ENCODE measurements at places on chromosomes 5 and 9.

- no peak for DNase-seq
These were observed 1.4 kb upstream of the SNX18 start for GRCh38 chr5:54516051-54516655.

GRCh38 chr5:91020065-91020800 lies 362.9 kb downstream of the ARRDC3 start:
- DNase-seq: no peak

DNA sequence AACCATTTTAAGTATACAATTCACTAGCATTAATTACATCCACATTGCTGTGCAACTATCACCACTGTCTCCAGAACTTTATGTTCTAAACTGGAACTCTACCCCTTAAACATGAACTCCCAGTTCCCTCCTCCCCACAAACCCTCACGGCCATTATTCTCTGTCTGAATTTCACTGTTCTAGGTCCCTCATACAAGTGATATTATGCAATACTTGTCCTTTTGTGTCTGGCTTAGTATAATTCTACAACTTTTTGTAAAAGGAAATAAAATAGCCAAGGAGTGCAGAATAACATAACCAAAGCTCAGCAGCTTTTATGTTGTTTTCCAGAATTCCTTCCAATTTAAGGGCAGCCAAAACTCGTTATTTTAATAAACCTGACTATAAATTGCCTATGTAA lies 53.2 kb downstream of the NAA35 start:
- DNase-seq: no peak

GRCh38 chr9:130143279-130143893 lies 28.8 kb upstream of the NCS1 start:
- DNase-seq: no peak

GRCh38 chr5:91730026-91730425 lies 346.9 kb upstream of the ARRDC3 start:
- DNase-seq: no peak

DNA sequence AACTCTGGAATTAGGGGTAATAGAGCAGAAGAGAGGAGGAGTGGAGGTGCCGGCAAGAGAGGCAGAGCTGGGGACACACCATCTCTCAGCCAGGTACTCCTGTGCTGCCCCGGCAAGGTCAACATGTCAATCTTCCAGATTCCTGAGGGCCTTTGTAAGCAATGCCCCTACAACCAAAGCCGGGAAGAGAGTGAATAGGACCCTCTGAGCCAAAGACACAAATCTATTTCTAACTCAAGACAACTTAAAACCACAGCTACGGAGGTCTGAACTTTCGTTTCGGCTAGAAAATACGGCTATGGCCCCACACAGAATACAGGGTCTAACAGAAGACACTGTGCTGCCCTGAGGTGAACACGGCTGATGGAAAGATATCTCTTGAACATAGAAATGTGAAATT lies 66.6 kb downstream of the SERINC5 start:
- DNase-seq: no peak

- DNase-seq: no peak
These were observed 38.6 kb downstream of the SH3RF2 start for GRCh38 chr5:145975001-145975360.

DNA sequence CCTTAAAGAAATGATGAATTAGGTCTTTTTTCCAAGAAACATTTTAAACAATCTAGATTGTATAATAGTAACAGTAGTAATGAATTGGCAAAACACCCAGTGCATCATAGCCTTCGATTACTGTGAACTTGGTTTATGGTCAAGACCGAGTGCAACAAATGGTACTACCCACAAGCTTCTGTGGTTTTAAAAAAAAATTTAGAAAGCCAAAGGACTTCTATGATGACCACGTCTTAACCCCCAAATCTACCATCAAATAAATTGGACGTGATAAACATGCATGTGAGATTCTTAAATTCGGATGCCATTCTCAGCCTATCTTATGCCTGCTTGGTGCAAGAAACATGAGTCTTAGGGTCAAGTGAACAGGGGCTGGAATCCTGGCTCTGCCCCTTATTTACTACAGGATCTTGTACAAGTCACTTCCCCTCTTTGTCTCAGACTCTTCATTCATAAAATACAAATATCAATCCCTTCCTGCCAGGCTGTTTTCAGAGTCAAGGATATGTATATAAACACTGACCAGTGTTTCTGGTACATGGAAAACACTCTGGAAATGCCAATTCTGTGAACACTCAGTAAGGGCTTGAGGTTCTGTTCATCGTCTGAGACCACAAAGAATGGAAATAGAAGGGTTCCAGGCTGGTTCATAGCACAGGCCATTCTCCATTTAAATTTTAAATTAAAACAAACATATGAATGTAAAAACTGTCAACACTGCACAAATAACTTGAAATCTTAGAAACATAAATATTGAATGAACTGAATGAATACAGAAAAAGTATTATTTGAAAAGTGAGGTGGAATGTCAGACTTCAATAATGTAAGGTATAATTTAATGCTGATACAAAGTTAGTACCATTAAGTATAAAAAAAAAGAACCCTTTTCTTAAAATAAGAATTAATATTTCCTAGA lies 107.8 kb downstream of the NR6A1 start:
- no peak for DNase-seq

DNA sequence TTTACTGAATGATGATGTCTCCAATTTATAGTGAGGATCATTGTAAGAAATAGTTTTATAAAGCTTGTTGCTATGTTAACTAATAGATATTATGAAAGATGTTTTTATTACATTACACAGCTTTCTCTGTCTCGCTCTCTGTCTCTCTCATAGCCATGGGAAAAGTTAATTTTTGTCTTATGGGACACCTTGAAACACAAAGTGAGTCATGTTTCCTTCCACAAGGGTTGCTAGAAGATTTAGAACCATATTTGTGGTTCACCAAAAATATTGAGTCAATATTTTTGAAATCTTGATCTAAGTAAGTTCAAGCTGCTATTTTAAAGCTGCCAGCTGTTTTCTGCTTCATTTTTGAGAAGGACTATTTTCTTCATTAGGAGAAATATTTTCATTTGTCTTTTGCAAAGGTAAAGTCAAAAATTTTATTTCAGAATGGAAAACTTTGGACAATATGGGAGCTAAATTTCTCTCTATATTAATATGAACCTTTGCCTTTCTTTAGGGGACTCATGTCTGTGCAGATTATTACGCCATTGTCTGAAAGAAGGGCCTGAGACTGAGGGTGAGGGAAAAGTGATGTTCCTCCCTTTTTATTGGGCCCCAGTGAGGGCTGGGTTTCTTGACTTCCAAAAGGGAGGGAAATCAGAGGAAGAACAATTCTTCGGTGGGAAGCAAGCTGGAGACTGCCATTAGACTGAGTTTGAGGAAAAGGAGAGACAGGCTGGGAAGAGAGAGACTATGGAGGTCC lies 87.9 kb upstream of the SLC24A2 start:
- DNase-seq: no peak

GRCh38 chr9:126985870-126986498 lies 71.4 kb downstream of the RALGPS1 start:
- DNase-seq: no peak

GRCh38 chr9:81416476-81417298 lies 272.7 kb downstream of the TLE1 start:
- no peak for DNase-seq

DNA sequence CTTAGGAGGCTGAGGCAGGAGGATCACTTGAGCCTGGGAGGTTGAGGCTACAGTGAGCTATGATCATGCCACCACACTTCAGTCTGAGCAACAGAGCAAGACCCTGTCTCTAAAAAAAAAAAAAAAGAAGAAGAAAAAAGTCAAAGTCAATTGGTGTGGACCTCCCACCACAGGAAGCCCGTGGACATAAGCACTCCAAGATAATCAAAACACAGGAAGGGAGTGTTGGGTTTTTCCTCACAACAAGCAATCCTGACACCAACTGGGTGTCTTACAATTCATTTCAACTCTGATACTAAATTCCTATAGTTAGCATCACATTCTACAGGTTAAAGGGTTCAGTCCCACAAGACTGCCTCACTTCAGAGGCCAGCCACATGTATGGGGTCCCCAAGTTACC lies 70.7 kb downstream of the PDE6A start:
- no peak for DNase-seq
